Fibroblast of pulmonary artery (primary cell): ENCODE measurements at places on chromosomes 5 and 9.

GRCh38 chr9:7520396-7520795 lies 279.2 kb downstream of the DMAC1 start:
- no peak for DNase-seq

DNA sequence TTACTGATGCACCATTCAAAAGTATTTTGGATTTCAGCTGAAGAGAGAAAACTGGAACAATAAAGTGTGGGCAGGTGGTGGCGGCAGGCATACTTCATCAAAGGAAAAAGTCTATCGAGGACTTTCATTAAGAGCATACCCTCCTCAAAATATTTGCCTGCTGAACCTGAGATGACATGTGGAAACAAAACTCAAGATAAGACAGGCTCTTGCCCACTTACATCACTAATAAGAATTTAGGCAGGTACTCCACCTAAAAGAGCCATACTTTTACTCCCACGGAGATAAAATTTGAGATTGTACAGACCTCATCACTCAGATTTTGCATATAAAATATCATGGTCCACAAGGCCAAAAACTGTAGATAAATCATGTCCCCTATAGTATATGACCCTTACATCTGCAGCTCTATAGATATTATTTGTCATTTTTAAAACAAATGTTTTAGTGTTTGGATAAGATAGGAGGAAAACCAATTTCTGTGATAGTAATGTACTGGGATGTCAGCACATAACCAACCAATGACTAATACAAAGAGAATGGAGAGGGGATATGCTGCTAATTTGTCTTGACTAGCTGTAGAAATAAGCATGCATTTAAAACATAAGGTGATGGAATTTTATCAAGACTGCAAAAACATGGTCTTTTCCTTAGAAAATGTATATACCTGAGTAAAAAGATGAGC lies 730.6 kb upstream of the ZNF608 start:
- DNase-seq: peak; percentile 48

GRCh38 chr5:104189909-104190308 lies 627.3 kb upstream of the NUDT12 start:
- DNase-seq: peak; percentile 52

DNA sequence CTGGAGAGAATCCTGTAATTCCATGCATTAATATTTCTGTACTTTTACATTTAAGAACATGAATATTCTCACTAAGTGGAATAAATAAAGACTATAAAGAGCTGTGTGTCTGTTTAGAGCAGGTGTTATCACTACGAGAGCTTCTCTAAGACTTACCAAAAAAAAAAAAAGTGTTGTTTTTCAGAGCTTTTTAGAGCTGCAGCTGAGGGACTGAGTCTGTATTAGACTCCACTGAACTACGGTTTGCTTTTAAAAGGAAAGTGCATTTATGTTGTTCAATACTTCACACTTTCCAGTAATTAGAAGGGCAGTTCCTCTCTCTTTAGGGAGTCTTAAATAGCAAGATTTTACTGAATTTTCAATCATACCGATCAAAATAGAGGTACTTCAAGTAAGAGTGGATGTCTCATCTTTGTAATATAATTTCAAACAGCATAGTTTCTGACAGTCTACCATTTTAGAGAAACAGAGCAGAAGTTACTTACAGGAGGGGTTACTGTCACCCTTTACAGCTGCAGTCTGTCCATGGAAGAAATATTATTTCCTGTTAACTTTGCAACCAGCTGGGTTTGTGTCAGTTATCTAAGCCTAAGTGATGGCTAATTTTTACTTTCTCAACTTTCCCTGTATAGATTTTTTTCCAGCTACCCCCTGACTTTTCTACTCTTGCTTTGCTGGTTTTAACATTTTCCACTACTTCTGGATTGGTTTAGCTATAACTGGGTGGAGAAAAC lies 2.4 kb downstream of the SYK start:
- no peak for DNase-seq

DNA sequence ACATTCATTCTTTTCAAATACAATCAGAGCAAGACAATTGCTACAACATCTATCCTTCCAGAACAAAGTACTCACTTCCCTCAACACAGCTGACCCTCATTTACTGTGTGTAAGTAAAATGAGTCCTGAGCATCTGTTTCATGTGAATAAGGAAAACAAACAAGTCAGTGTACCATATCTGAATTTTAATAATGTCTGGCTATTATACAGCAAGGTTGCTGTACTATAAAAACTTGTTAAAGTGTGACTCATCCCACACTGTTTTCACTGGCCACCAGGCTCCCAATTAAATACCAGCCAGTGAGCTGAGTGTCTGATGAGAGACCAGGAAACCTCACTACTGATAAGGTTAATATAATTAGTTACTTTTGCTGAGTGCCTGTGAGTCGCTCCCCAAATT lies 339.8 kb downstream of the AGTPBP1 start:
- DNase-seq: no peak

- DNase-seq: peak; percentile 37
These were observed 96.3 kb downstream of the CDH18 start for GRCh38 chr5:19891658-19892057.

DNA sequence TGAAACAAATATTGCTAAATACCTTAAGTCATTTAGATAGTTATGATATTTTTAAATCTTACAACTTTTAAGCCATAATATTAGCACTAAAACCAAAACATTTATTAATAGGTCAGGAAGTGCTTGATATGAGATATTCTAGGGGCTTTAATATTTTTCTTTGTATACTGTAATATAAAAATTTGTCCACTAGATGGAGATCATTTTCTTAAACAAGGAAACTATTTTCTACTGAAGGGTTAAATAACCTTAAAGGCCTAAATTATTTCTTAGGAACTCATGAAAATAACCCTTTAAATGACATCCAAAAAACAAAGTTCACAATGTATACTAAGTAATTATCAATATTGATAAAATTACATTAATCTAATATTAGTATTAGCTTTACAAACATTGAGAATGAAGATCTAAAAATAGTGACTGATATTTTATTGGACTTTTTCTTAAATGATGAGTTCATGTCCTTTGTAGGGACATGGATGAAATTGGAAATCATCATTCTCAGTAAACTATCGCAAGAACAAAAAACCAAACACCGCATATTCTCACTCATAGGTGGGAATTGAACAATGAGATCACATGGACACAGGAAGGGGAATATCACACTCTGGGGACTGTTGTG lies 635.7 kb downstream of the RAB3C start:
- DNase-seq: peak; percentile 36

DNA sequence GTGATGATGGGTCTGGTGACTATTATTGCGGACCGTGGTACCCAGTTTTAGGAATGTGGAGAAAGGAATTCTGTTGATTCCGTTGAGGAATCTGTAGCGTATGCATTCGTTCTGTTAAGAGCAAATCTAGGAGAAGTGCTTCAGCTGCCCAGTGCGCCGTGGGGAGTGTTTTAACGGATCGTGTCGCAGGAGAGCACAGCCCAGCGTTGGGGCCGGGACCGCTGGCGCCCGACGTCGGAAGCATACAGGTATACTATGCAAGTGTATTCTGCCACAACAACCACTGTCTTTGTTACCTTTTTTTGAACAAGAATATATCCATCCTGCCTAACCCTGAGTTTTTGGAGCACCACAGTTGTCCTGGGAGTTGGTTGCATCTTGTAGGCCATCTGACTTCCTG lies 42.7 kb downstream of the TENT4A start:
- no peak for DNase-seq

GRCh38 chr9:17423681-17424011 lies 155.2 kb upstream of the SH3GL2 start:
- DNase-seq: no peak

DNA sequence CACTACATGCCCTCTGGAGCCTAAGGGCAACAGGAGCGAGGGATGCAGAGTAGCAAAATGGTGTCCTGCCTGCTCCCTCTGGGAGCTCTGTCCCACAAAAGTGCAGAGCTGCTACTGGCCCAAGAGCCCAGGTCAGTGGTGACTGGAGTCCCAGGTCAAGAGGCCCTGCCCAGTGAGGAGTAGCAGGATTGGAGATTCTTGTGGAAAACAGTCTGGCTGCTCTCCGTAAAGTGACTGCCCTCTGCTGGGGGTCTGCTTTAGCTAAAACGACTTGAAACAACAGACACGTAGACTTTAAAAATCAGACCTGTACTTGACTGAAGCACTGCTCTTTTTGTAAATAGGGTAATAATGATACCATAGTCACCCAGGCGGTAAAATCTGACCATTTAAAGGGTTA lies 917.0 kb downstream of the MAT2B start:
- DNase-seq: peak; percentile 77

DNA sequence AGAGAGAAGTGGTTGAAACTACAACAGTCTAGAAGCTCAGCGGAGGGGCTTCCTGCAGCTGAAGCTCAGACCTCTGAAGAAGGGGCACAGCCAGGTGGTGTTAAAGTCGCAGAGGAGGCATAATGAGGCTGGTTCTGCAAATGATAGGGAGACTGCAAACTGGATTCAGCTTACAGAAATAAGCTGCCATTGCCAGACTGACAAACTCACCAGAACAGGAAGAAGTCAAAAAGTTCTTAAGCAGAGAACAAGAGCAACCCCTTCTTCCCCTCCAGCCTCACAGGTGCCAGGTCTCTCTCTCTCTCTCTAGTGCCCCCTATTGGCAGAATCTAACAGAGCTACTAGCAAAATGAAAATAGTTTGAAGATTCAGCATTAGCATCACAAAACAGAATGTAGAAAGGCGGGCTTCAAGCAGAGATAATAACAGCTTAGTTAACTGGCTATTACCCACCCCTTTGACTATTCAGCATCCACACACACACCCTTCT lies 76.7 kb downstream of the GRAMD2B start:
- peak; percentile 39 for DNase-seq

- DNase-seq: no peak
These were observed 54.6 kb upstream of the CLINT1 start for GRCh38 chr5:157913575-157913974.
